ENCODE measurements at places on chromosomes 7 and 10.

DNA sequence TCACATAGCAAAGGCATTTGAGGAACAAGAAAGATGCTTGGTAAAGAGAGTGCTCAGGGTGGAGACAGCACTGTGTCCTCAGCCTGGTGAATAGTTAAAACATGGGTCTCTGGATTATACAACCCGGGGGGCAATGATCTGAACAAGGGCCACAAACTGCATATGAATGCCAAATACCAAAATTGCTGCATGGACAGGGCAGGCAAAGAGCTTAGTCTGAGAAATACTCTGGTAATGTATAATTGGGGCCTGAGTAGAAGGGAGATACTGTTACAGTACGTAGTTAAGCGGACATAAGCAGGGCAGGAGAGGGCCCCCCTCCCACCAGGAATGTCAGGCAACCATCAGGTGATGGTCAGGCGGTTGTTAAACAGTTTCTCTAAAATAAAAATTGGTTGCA is 99.3 kb upstream of the CDK1 start:
- no peak for DNase-seq

- no peak for DNase-seq
Observed at GRCh38 chr7:43294080-43294630, 181.7 kb downstream of the HECW1 start.

- no peak for DNase-seq
Observed at GRCh38 chr7:21160401-21160800, 267.5 kb upstream of the SP4 start.

DNA sequence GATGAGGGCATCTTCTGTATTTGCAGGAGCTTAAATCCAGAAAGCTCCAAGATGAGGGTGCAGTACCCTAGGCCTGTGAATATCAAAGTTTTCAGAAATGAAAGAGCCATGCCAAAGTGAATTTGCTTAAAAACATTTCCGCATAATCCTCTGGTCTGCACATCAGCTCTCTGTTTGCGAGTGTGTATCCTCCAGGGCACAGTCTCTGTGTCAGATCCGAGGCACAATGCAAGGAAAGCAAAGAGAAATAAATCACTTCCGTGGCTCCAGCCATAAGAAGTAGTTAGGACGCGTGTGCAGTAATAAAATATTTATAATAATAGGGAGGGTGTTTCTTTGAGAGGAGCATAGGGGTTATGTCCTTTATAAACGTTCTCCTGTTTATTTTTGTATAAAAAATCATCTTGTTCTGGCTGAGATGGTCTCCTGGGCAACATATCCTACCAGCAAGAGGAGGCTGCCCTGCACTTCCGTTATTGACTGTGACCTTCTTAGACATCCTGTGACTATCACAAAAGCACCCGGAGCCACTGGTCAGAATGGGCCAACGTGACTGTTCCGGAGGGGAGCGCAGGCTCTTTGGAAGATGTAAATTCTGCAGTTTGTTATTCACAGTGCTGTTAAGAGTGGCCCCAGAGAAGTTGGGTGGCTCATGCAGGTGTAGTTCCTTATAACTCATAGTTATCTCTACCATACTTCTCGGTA is 667.6 kb upstream of the FOXK1 start:
- DNase-seq: no peak

DNA sequence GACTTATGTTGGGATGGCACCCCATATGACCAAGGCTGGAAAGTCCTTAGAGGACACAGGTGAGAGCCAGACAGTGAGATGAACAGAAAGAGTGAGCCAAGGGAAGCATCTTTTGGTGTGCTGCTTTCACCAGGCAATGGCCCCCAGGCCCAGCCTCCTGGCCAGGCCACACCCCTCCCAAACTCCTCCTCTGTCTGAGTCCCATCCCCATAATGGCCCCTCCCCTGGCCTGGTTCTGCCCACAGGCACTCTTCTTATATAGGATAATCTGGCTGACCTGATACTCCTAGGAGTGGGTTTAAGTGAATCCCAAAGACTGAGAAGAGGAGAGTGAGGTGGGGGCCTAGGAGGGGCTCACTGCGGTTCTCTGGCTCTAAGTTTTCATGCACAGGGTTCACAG is 252.5 kb downstream of the RPS24 start:
- DNase-seq: no peak

GRCh38 chr7:23003505-23004246 is 10.3 kb downstream of the HYCC1 start:
- no peak for DNase-seq

DNA sequence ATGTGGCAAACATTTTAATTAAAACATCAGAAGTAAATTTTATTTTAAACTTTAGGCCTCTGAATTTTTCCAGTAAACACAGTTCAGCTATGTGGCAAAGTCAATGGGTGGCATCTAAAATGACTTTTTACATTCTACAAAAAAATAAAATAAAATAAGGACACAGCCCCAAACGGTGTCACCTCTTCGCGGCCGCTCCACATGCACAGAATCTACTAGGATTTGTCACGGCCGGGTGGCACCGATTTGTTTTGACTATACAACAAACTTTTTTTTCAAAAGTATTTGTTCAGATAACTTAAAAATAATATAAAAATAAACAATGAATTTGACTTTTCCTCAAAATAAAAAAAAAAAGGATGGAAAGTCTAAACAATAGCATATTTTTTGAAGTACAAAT is 127.8 kb downstream of the EBF3 start:
- no peak for DNase-seq

DNA sequence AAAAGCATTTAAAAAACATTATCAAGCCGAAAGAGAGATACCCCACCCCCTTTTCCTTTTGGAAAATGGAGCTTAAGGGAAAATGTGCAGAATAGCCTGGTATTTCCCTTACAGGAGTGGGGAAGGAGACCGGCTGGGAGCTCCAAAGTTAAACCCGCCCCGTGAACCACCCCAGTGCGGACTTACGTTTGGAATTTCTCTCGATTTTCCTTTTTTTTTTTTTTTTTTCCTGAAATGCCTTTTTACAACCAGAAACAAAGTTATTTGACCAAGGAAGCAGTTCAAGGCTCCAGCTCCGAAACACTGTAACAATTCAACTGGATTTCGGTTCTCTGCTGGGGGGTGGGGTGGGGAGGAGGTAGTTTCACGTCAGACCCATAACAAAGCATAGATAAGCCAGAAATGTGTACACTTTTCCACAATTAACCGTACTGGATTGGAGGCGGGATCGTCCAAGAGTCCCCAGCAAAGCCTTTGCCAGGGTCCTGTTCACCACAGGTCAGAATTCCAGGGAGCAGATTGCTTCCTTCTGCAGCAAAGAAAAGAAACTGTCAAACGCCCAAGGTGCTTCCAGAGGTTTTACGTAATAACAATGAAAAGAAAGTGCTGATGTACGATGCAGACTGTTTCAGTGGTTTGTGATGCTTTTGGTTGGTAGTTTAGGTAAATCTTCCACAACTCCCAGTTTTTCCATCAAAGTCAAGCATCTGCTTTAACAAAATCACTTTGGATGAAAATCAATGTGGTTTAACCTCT is 6.7 kb downstream of the SKIDA1 start:
- no peak for DNase-seq

GRCh38 chr10:22767859-22768258 is 53.5 kb upstream of the PIP4K2A start:
- no peak for DNase-seq

- DNase-seq: no peak
Observed at GRCh38 chr7:43391518-43391917, 191.4 kb upstream of the STK17A start.

- DNase-seq: no peak
Observed at GRCh38 chr7:10934292-10934691, 39.4 kb upstream of the PHF14 start.

DNA sequence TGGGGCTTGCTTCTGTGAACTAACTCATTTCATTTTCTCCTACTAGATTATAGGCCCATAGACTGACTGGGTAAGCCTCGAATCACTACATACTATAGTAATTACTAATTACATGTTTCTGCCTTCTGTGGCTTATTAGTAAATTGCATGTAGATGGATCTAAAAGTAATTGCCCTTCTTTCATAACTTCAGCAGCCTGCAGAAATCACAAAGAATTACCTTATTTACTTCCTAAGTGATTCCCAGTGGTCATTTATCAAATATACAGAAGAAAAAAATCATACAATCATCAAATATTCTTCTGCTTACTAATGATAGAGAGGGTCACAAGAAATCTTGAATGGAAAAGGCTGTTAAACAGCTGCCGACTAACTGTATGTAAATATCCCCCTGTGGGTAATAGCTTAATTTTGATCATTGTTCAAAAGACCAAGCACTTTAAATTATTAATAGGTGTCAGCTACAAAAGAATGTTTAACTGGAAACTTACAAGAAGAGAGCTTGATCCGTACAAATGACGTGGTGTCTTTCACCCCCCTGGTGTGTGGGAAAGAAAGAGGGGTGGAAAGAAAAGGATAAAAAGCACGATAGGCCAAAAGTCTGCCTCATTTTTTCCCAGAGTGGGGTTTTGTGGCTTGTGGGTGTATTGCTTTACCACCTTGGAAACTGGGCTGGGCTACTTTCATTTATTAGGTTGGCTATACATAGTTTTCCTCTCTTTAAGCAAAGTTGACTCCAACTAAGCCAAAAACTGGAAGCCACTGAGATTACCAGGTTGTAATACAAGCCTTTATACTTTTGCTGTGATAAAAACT is 361.8 kb upstream of the ZMIZ1 start:
- DNase-seq: no peak

DNA sequence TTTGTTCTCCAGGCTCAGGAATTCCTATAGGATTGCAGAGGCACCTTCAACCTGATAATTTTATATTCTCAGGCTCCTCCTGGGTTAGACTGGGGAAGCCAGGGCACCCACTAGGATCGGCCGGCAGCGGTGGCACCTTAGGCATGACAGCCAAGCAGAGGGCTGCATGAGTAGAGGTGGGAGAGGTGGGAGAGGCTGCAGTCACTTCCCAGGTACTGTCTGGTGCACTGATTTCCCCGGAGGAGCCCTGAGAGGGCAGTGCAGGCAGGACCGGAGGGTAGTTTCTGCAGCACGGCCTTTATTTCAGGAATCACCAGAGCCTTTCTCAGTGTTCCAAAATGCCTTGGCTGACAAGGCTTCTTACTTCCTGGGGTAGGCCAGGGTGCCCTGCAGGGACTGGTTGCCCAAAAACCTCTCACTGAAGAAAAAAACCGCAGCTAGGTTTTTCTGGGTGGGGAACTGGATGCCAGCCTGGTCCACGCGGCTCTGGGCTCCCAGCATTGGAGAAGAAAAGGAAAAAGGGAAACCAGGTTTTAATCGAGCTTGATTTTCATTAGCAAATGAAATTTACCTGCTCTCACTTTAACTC is 3.6 kb upstream of the HOXA13 start:
- no peak for DNase-seq

- DNase-seq: no peak
Observed at GRCh38 chr7:65379318-65379717, 5.7 kb downstream of the ZNF92 start.

- DNase-seq: no peak
Observed at GRCh38 chr7:128892521-128893250, 17.8 kb downstream of the KCP start.

DNA sequence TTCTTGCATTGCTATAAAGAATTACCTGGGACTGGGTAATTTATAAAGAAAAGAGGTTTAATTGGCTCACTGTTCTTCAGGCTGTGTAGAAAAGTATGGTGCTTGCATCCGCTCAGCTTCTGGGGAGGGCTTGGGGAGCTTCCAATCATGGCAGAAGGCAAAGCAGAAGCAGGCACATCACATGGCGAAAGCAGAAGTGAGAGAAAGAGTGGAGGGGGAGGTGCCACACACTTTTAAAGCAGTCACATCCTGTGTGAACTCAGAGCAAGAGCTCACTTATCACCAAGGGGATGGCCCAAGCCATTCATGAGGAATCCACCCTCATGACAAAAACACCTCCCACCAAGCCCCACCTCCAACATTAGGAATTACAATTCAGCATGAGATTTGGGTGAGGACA is 303.5 kb downstream of the OTUD1 start:
- no peak for DNase-seq

DNA sequence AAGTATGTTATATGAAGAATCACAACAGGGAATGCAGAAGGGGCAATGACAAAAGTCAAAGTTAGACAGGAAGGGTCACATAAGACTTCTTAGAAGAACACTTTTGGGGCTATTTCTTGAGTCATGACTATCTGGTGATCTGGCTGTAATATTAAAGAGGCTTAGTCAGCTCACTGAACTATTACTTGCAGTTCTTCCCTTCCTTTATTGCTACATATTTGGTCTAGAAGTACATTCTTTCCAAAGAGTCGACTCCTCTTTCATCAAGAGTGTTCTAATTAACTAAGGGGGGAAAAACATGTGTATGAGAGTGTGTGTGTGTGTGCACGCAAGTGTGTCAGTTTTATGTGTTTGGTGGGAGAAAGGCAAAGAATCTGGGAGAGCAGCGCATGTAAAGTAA is 247.3 kb upstream of the LRRTM3 start:
- no peak for DNase-seq

GRCh38 chr10:14904316-14904732 is 25.7 kb downstream of the SUV39H2 start:
- no peak for DNase-seq

DNA sequence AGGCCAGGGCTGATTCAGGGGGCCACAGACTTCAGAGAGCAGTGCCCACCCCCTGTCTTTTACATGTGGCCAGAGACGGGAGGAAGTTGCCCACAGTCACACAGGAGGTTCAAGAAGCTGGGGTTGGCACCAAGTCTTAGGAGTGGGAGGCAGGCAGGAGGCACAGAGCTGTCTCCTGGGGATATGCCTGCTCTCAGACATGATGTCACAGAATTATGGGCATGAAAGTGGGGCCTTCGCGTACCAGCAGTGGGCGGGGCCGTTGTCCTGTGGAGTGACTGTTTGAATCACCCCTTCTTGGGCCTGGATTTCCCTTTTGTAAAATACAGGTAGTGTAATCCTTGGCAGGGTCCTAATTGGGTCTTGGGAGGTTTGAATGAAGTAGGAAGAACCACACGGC is 81.2 kb upstream of the PPIF start:
- DNase-seq: no peak

- no peak for DNase-seq
Observed at GRCh38 chr7:96686305-96686704, 23.3 kb downstream of the SEM1 start.

GRCh38 chr10:97901381-97901780 is 51.7 kb downstream of the GOLGA7B start:
- no peak for DNase-seq

DNA sequence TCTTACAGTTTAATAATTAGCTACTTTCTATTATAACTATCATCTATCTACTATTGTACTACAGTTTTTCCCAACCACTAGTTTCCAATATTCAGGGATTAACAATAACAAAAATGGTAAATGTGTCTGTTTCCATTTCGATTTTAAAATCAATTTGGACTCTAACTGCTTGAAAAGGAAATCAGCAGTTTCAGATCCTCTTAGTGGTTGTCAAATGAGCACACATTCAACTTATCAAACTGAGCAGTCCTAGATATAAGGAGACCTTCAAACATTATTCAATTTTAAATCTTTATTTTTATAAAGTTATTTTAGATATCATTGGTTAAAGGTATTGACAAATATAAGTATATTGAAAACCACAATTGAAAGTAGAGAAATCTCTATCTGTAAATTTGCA is 46.8 kb upstream of the CD36 start:
- no peak for DNase-seq

DNA sequence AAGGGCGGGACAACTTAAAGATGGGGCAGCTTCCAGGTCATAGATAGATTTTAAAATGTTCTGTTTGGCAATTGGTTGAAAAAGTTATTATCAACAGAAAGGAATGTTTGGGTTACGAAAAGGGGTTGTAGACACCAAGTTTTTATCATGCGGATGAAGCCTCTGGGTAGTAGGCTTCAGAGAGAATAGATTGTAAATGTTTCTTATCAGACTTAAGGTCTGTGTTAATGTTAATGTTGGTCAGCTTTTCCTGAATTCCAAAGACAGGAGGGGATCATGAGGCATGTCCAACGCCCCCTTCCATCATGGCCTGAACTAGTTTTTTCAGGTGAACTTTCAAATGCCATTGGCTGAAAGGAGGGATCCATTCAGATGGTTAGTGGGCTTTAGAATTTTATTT is 84.2 kb upstream of the KIF5B start:
- no peak for DNase-seq

Data from SK-N-MC (cell line).